ENCODE measurements at places on chromosomes 3 and 15.

- no peak for DNase-seq
Measured at GRCh38 chr3:20071175-20071574, 30.9 kb downstream of the KAT2B start.

GRCh38 chr15:57896114-57896513 is 169.4 kb downstream of the ALDH1A2 start:
- no peak for DNase-seq

DNA sequence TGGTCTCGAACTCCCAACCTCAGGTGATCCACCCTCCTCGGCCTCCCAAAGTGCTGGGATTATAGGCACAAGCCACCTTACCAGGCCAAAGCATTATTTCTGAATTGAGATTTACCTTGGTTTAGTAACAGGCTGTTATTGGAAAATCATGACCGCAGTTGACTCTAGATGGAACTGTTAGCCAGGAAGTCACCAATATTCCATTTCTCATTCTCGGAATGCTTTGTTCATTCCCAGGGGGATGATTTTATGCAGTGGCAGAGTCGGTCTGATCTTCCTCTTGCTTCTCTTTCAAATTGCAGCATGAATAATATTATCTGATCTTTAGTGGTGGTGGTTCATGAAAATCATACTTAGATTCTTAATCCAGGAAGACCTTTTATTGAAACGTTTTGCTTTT is 195.5 kb upstream of the MBNL1 start:
- DNase-seq = no peak

DNA sequence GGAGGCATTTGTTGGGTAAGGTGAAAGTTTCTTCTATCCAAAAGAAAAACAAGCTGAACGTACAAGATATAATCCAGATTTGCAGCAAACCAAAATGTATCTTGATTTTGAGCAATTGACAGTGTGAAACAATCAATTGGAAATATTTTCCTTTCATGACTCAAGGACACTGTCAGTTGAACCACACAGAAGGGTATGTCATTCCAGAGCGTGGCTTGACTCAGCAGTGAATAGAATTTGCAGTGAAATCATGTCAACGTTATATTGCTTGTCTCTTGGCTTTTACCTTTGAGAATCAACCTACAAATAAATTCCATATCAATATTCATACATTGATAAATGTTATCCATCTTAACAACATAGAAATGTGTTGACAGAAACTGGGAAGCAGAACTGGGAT is 78.2 kb downstream of the TM2D3 start:
- no peak for DNase-seq

GRCh38 chr15:88802991-88803240 is 320 bp upstream of the ACAN start:
- no peak for DNase-seq
